ENCODE measurements at places on chromosomes 2 and 18.

DNA sequence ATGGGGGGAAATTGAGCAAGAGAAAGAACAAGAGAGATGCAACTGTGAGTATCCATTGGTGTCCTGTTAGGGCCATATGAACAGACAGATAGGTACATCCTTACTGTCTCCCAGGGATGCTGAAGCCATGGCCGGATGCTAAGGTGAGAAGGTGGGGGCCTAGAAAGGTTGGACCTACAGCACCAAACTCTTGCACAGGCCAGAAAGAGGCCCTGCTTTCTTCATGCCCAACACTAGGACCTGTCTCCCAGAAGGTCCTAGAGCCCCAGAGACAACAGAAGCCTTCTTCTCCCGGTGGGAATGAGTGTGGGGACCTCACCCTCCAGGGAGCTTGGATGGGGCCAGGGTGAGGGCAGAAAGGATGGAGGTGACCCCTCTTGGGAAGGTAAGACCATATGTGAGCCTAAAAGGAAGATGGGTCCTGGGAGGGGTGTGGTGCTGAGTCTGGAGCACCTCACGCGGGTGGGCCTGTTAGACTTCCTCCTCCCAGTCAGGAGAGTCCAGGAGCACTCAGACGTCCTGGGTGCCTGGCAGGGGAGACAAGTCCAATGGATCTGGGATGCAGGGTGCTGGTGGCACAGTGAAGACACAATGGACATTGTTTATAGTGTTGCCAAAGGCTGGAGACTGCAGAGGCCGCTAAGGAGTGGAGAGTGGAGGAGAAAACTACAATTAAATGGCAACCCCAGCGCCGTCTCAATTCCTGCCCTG, 265.3 kb downstream of the CYP26B1 start:
- no peak for DNase-seq

- DNase-seq, result no peak
These were observed 46.5 kb downstream of the KCNIP3 start for GRCh38 chr2:95343429-95344214.

GRCh38 chr2:204625135-204625534, 79.9 kb downstream of the PARD3B start:
- DNase-seq, result no peak

DNA sequence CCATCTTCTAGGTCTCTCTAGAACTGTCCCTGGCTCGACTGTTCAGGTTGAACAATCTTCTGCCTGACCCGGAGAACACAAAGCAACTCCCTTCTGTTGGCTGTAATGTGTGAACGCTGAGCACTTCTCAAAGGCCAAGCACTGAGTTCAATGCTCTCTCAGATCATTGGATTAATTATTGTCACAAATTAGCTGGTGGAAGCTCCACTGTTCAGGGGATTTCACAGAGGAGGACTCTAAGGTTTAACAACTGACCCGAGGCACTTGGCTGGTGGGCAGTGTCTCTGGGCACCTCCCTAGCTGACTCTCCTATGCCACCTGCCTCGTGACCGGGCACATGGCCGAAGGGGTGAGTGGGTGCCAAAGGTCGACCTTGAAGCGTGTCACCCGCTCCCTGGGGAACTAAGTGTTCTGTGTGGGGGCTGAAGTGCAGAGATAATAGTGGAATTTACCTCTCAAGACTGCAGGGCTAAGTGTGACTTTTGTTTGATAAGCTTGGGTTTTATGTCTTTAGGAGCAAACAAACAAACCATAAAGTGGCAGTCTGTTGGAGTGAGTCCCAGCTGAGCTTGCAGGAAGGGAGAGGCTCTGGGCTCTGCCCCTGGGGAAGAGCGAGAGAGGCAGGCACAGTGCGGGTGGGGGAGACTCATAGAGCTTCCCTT, 64.8 kb downstream of the BCL2L11 start:
- no peak for DNase-seq

GRCh38 chr18:12236141-12236540, 18.0 kb upstream of the CIDEA start:
- DNase-seq, result no peak

- no peak for DNase-seq
These were observed 114.8 kb downstream of the TMEM163 start for GRCh38 chr2:134603966-134604365.

- no peak for DNase-seq
These were observed 77.0 kb downstream of the LANCL1 start for GRCh38 chr2:210399440-210400041.

GRCh38 chr18:48917579-48918517, 32.9 kb downstream of the SMAD7 start:
- no peak for DNase-seq

DNA sequence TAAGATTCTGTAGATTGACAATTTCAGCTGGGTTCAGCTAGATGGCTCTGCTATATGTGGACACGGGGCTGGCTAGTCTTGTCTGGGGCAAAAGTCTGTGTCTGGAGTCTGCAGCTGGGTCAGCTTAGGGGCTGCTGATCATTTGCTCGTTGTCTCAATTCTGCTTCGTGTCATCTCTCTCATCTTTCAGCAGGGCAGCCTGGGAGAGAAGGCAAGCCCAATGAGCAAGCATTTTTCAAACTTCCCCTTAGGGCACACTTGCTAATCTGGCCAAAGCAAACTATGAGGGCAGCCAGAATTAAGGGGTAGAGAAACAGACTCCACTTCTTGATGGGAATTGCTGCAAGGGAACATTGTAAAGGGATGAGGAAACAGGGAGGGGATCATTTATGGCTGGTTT, 462.6 kb downstream of the SLC4A3 start:
- no peak for DNase-seq

DNA sequence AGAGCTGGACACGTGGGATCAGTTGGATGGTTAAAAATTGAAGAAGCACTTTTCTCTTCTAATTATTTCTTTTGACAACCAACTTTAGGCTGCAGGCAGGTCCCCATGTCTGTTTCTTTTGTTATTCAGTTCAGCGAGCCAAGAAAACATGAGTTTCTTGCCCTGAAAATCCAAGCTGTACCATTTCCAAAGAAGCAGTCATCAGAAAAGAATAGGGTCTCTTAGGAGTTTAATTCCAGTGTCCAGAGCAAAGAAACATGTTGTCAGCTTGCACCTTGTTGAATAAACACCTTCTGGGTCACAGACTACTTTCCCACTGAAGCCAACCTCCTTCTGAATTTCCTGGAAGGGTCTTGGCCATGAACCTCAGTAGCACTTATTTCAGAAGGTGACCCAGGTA, 170.5 kb upstream of the COPS8 start:
- no peak for DNase-seq

DNA sequence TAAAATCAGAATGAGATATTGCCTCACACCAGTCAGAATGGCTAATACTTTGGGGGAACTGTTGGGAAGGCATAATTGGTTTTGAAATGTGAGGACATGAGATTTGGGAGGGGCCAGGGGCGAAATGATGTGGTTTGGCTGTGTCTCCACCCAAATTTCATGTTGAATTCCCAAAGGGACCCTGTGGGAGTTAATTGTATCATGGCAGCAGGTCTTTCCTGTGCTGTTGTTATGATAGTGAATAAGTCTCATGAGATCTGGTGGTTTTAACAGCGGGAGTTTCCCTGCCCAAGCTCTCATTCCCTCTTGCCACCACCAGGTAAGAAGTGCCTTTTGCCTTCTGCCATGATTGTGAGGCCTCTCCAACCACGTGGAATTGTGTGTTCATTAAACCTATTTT, 59.6 kb downstream of the CSRNP3 start:
- DNase-seq, result no peak

DNA sequence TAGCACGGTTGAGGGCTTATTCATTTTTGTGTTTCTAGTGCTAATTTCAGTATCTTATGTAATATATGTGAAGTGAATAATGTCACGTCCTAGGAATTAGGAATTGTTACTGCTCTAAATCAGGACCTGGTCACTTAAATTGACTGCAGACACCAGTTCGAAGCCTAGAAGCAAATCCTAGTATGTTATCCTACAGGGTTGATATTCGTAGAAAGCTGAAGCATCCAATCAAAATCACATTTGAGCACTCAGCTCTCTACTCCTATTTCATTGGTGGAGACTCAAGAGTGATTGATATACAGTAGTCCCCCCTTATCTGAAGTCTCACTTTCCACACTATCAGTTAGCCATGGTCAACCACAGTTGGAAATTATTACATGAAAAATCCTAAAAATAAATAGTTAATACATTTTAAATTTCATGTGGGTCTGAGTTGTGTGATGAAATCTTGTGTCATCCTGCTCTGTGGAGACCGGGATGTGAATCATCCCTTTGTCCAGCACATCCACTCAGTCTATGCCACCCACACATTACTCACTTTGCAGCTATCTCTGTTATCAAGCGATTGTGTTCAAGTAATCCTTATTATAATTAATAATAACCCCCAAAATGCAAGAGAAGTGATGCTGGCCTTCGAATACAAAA, 35.2 kb upstream of the SCN9A start:
- DNase-seq, result no peak

- DNase-seq, result no peak
These were observed 33.2 kb upstream of the SLC40A1 start for GRCh38 chr2:189613650-189614420.

- no peak for DNase-seq
These were observed 70.8 kb upstream of the STK17B start for GRCh38 chr2:196242131-196242620.

DNA sequence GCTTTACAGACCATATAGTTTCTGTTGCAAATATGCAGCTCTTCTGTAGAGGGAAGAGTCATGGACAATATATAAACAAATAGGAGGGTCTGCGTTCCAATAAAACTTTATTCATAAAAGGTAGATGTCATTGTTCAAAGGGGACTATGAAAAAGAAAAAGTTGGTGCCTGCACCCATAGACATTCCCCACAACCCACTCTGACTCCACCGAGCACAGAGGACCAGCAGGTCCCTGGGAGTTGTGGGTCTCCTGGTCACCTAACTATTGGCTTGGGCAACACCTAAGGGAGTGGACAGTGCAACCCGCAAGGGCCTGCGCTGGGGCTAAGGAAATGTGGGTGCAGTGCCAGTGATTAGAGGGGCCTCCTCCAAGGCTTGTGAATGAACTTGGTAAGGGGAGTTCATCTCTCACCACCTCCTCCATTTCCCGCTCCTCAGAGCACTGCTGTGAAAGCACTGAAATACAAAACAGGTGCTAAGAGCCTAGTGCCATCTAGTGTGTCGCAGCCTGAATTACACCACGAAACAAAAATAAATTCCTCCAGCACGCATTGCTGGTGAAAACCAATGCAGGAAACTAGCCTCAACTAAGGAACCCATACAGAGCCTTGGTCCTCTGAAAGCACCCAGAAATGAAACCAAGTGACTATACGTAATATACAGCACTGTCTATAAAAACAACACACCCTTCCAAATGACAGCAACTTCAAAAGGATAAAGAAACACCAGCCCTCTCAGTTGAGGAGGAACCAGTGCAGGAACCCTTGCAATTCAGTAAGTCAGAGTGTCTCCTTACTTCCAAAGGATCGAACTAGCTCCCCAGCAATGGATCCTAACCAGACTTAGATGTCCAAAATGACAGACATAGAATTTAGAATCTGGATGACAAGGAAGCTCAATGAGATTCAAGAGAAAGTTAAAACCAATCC, 166.6 kb downstream of the RNF144A start:
- no peak for DNase-seq

- no peak for DNase-seq
These were observed 596.4 kb downstream of the NYAP2 start for GRCh38 chr2:225995796-225996461.

- DNase-seq, result no peak
These were observed 54.6 kb downstream of the RDH14 start for GRCh38 chr2:18505703-18506341.

DNA sequence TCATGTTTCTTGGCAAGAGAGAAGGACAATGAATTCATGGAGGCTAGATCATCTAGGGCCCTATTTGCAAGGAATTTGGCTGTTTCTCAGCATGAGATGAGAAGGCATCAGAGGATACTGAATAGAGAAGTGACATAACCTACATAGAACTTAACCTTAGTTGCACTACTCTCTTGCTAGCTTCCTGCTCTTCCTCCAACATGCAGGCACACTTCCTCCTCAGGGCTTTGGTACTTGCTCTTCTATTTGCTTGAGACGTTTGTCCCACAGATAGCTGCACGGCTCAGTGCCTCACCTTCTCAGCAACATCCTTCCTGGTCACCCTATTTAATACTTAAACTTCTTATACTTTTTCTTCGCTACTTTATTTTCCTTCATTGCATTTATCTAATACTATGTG, 20.0 kb upstream of the LANCL1 start:
- DNase-seq, result no peak

GRCh38 chr2:76157531-76157930, 446.8 kb upstream of the GCFC2 start:
- no peak for DNase-seq

- no peak for DNase-seq
These were observed 50.5 kb downstream of the IMPA2 start for GRCh38 chr18:12031846-12032245.

- no peak for DNase-seq
These were observed 32.3 kb downstream of the WDPCP start for GRCh38 chr2:63555931-63556330.

GRCh38 chr2:75431276-75431675, 129.5 kb downstream of the EVA1A start:
- DNase-seq, result no peak

DNA sequence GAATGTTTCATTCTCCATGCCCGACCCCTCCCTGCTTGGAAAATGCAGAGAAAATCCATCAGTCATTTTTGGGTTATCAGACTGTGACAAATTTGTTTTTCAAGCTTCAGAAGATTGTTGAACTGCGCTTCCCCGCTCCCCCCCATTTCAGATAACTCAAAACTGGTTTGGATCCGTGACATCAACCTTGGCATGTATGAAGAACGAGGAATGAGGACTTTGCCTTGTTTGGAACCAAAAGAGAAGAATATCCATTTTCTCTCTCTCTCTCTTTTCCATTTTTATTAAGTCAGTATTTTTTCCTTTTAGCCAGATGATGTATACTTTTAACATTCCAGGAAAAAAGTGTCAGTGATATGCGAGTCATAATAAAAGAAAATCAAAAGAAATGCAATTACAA, 171.6 kb downstream of the BCL2 start:
- no peak for DNase-seq

GRCh38 chr2:157459486-157459885, 15.6 kb upstream of the CYTIP start:
- DNase-seq, result no peak

DNA sequence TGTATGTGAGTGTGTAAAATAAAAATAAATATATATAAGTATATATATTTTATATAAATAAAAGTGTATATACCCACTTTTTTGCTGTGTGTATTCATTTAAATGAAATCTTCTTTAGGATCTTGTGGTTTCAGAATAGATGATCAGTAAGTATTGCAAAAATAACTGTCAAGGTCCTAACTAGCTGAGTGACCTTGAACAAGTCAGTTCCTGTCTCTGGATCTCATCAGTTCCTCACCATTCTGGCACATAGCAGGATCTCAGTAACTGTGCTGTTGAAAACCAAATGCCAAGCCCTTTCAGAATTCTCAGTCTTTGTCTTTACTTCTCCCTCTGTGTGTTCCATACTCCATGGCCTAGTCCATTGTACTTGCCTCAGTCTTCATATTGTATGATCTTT, 115.3 kb upstream of the CXCR4 start:
- DNase-seq, result peak; percentile 39

- DNase-seq, result no peak
These were observed 10.5 kb upstream of the TMEM177 start for GRCh38 chr2:119668546-119668945.
